SJSA1 (cell line): ENCODE measurements at places on chromosomes 12 and 14. TPM values are rescaled to one million over a fixed set of nuclear protein-coding genes. Genes with fewer than 3 reads are reported as not detected.

- H3K4me1 ChIP-seq, result peaks cover 18% of the 10 kb centered on the region
- H3K27ac ChIP-seq, result peak overlapping the region; percentile 13; the same call in 1 of the 2 replicates
- H3K4me3 ChIP-seq, result no peak overlapping the region
Measured at GRCh38 chr12:15721316-15722115, 67.7 kb downstream of the EPS8 start.

GRCh38 chr14:100874411-100875091, 29.0 kb downstream of the RTL1 start:
- H3K27ac ChIP-seq, result no peak overlapping the region
- H3K36me3 ChIP-seq, result peaks cover 17% of the 10 kb centered on the region
- H3K4me3 ChIP-seq, result no peak overlapping the region
- no peaks in the 10 kb centered on the region for H3K27me3 ChIP-seq

GRCh38 chr12:89950421-89950820, 241.8 kb upstream of the ATP2B1 start:
- peaks cover 51% of the 10 kb centered on the region for H3K4me1 ChIP-seq
- no peak overlapping the region for H3K4me3 ChIP-seq
- no peaks in the 10 kb centered on the region for H3K36me3 ChIP-seq
- H3K27ac ChIP-seq, result no peak overlapping the region
- no peak for DNase-seq
- H3K27me3 ChIP-seq, result no peaks in the 10 kb centered on the region

GRCh38 chr12:104604995-104605675, 148.4 kb downstream of the CHST11 start:
- H3K36me3 ChIP-seq, result no peaks in the 10 kb centered on the region
- H3K4me1 ChIP-seq, result peaks cover 20% of the 10 kb centered on the region
- H3K4me3 ChIP-seq, result no peak overlapping the region

DNA sequence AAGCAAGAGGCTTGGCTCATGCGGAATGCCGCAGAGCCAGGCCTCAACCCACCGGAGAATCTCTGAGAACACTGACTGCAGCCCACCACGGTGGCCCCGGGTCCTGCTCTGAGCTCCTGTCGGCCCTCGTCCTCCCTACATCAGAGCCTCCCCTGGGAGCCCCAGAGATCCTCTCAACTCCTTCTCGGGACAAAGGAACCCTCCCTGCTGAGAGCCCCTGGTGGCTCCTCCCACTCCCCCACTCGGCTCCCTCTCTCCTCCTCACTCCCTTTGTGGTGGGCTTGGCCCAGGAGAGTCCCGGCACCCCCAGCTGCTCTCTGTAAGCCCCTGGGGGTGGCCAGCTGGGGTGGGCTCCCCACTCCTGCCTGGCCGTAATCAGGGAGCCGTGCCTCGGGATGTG, 11.1 kb upstream of the INF2 start:
- no peak for DNase-seq
- H3K36me3 ChIP-seq, result no peaks in the 10 kb centered on the region
- H3K27me3 ChIP-seq, result no peaks in the 10 kb centered on the region
- peaks cover 72% of the 10 kb centered on the region for H3K4me1 ChIP-seq
- H3K4me3 ChIP-seq, result peak overlapping the region; percentile 41

GRCh38 chr12:2580821-2581220, 213.9 kb upstream of the FKBP4 start:
- no peak for DNase-seq
- no peaks in the 10 kb centered on the region for H3K27me3 ChIP-seq
- no peak overlapping the region for H3K27ac ChIP-seq
- H3K4me1 ChIP-seq, result peaks cover 19% of the 10 kb centered on the region
- no peaks in the 10 kb centered on the region for H3K36me3 ChIP-seq
- no peak overlapping the region for H3K4me3 ChIP-seq

DNA sequence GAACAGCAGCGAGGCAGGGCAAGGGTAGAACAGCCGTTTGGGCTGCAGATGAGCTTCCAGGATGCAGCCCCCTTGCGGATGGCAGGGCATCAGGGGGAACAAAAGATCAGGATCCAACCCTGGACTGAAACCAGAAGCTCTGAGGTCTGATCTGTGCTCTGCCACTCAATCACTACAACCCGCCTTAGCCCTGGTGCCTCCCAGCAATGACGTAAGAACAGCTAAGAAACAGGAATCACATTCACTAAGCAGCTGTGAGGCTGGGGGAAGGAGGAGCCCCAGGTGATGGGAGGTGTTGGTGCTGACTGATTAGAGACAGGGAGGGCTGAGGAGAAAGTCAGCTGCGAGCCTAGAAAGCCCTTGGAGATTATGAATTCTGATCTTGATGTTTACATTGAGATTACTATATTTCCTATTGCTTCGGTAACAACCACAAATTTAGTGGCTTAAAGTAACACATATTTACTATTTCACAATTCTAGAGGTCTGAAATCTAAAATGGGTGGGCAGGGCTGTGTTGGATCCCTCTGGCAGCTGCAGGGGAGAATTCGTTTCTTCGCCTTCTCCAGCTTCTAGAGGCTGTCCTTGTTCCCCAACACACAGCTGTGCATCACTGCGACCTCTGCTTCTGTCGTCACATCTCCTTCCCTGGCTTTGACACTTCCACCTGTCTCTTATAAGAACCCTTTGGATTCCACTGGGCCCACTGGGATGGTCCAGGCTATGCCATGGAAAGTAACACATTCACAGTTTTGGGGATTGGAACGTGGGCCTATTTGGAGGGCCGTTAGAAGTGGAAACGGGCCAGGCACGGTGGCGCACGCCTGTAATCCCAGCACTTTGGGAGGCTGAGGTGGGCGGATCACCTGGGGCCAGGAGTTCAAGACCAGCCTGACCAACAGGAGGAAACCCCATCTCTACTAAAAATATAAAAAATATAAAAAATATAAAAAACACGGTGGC, 6.1 kb upstream of the CD9 start:
- H3K36me3 ChIP-seq, result no peaks in the 10 kb centered on the region
- no peak overlapping the region for H3K4me3 ChIP-seq
- no peak for DNase-seq
- H3K27ac ChIP-seq, result no peak overlapping the region
- H3K27me3 ChIP-seq, result no peaks in the 10 kb centered on the region

GRCh38 chr14:99174081-99174769, 97.8 kb downstream of the BCL11B start:
- H3K36me3 ChIP-seq, result no peaks in the 10 kb centered on the region
- no peak for DNase-seq
- H3K4me1 ChIP-seq, result no peaks in the 10 kb centered on the region

DNA sequence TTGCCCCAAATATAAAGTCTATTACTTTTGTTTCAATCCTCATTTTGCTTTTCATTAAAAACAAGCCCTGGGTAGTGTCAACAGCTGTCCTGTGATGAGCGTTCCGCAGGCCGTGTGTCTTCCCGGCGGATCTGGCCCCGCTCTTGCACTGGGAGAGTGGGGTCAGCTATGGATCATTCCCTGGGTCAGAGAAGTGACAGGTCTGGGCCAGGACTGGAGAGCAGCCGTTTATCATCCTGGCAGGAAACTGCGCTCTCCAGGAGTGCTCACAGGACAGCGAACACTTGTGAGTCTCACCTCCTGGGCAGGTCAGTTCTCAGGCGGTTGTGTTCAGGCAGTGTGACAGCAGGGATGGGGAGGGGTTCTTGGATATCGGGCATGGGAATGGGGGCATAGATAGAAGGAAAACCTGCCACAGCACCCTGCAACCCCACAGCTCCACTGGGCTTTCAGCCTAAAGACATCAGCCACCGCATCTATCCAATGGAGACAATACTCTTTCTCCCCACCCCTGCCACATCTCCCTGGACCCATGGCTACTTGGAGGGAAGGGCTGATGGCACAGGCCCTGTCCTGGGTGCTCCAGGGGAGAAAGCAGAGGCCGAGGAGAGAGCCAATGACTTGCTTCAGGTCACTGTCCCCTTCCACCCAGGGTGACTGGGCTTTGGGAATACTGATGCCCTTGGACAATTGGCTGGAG, 47.8 kb upstream of the CHGA start:
- no peak for DNase-seq
- H3K4me1 ChIP-seq, result no peaks in the 10 kb centered on the region
- peaks cover 4% of the 10 kb centered on the region for H3K27me3 ChIP-seq
- H3K27ac ChIP-seq, result no peak overlapping the region

DNA sequence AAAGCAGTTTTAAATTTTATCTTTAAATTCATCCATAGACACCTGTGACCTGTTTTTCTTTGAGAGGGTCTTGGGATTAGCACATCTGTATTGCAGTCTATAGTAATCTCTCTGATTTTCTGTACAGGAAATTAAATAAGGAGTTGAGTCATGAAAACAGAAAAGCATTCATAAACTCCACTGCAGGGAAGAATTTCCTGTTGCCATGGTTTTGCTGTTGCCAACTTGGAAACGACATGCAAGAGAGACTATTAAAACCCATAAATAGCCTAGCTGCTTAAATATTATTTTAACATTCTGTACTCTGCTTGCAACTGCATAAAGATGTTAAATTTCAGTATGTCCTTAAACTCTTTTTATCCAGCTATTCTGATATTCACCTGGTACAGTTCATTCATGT, 281.0 kb upstream of the RGS6 start:
- H3K4me3 ChIP-seq, result no peak overlapping the region
- H3K27me3 ChIP-seq, result no peaks in the 10 kb centered on the region
- H3K27ac ChIP-seq, result peak overlapping the region; percentile 54
- peaks cover 11% of the 10 kb centered on the region for H3K36me3 ChIP-seq

GRCh38 chr12:131171029-131171428, 217.3 kb downstream of the ADGRD1 start:
- H3K36me3 ChIP-seq, result no peaks in the 10 kb centered on the region
- H3K27me3 ChIP-seq, result no peaks in the 10 kb centered on the region
- no peak overlapping the region for H3K27ac ChIP-seq
- no peaks in the 10 kb centered on the region for H3K4me1 ChIP-seq

- no peaks in the 10 kb centered on the region for H3K36me3 ChIP-seq
- no peaks in the 10 kb centered on the region for H3K4me1 ChIP-seq
- DNase-seq, result no peak
- H3K4me3 ChIP-seq, result no peak overlapping the region
Measured at GRCh38 chr14:25929881-25930615, 667.8 kb downstream of the NOVA1 start.

DNA sequence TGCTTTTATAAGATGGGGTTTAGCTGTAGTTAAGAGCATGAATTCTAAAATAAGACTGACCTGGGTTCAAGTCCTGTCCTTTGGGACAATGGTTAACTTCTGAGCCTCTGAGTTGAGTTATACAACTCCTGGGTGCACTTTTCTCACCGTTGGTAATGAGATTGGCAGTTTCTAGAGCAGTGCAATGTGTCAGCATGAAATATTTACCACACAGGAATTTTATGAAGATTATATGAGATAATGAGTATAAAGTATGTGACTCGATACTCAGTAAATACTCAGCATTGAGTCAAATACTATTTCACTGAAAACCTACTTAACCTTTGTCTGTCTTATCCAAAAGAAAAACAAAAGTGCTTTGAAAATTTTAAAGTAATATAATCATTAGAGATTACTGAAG, 214.2 kb downstream of the CPNE8 start:
- no peaks in the 10 kb centered on the region for H3K4me1 ChIP-seq
- H3K4me3 ChIP-seq, result no peak overlapping the region
- no peaks in the 10 kb centered on the region for H3K36me3 ChIP-seq
- no peak for DNase-seq

DNA sequence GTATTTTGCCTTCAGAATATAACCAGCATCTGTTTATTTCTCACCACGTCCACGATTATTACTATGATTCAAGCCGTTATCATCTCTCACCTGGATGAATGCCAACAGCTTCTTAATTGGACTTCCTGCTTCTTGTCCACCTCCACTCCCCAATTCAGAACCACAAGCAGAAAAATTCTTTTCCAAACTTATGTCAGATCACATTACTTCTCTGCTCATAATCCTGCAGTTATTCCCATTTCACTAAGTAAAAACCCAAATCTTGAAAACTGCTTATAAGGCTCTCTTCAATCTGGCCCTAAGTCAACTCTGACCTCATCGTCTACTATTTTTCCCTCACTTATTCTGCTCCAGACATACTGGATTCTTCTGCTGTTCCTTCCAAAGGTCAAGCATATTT, 2.0 kb downstream of the CRY1 start:
- H3K27ac ChIP-seq, result no peak overlapping the region
- H3K4me3 ChIP-seq, result peak overlapping the region; percentile 66
- peaks cover 21% of the 10 kb centered on the region for H3K4me1 ChIP-seq

DNA sequence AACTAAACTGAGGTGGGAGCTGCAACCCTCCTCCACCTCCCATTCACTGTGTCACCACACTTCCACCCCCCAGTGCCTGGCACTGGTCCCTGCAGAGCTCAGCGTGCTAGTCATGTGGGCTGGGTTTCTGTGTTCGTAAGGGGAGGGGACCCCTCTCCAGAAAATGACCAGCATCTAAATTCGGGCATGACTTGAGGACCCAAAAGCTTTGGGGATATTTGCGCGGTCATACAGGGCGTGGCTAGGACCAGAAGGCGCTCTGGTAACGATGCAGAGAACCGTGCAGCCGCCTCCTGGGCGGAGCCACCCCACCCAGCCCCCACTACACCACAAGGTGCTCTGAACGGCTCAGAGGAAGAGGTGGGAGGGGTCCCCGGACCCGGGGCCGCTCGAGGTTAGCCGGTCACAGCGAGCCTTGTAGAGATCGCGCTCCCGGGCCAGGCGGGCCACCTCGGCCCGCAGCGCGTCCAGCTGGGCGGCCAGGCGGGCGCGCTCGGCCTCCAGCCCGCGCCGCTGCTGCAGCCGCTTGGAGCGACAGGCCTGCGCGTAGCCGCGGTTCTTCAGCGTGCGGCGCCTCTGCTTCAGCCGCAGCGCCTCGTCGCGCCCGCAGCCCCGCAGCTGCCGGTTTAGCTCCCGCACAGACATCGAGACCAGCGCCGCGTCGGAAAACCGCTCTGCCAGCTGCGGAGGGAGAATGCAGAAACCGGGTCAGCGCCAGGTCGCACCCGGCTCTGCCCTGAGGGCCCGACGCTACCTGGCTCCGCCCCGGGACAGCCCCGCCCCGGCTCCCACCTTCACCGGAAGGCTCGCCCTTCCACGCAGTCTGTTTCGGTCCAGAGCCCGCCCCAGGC, 9.8 kb downstream of the CPNE6 start:
- peaks cover 34% of the 10 kb centered on the region for H3K27me3 ChIP-seq
- H3K4me3 ChIP-seq, result peak overlapping the region; percentile 33
- peak; percentile 12 for DNase-seq
- H3K27ac ChIP-seq, result no peak overlapping the region

DNA sequence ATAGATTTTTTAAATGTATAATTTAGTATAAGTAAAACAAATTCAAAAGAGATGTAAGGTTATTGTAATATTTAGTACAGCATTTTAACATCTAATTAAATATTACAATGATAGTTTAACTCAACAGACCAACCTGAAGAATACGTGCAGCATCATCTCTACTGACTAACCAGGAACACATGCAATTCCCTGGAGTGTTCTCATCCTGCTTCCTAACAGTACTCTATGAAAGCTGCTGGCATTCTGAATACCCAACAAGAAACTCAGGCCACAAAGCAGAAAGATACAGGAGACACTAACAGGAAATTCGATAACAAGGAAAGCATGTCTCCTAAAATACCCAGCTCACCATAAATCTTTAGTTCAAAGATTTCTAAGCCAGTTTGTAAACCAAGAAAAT, 58.3 kb downstream of the CEP83 start:
- H3K4me3 ChIP-seq, result no peak overlapping the region
- H3K27me3 ChIP-seq, result no peaks in the 10 kb centered on the region
- no peak overlapping the region for H3K27ac ChIP-seq
- peaks cover 14% of the 10 kb centered on the region; the same call in 1 of the 2 replicates for H3K36me3 ChIP-seq
- H3K4me1 ChIP-seq, result no peaks in the 10 kb centered on the region
- DNase-seq, result no peak

GRCh38 chr12:5648692-5649359, 216.9 kb downstream of the NTF3 start:
- no peaks in the 10 kb centered on the region for H3K4me1 ChIP-seq
- no peak overlapping the region for H3K27ac ChIP-seq
- H3K27me3 ChIP-seq, result peaks cover 22% of the 10 kb centered on the region
- no peak for DNase-seq
- H3K36me3 ChIP-seq, result no peaks in the 10 kb centered on the region

Gene TPI1
- 1,911 and 2,129 TPM in 2 replicates for total RNA-seq

Gene AKAP5
- total RNA-seq, result 7.3 and 8.3 TPM in 2 replicates

Gene GLI1
- total RNA-seq, result 225 and 323 TPM in 2 replicates

Gene KRT80
- 1.5 and 4.0 TPM in 2 replicates for total RNA-seq

Gene PLA2G1B
- not detected in 2 replicates for total RNA-seq

Gene TMEM30B
- not detected in 2 replicates for total RNA-seq

Gene CMTM5
- not detected in 2 replicates for total RNA-seq

Gene ARG2
- total RNA-seq, result 4.9 and 7.4 TPM in 2 replicates

Gene PLD4
- not detected in 2 replicates for total RNA-seq
